ENCODE measurements at places on chromosomes 7 and 10.

GRCh38 chr10:96511044-96511945 is 2.4 kb downstream of the TLL2 start:
- DNase-seq = no peak

- no peak for DNase-seq
These were observed 65.6 kb downstream of the NAMPT start for GRCh38 chr7:106219170-106219569.

- DNase-seq = no peak
These were observed 21.9 kb upstream of the CREB3L2 start for GRCh38 chr7:138023618-138024342.

DNA sequence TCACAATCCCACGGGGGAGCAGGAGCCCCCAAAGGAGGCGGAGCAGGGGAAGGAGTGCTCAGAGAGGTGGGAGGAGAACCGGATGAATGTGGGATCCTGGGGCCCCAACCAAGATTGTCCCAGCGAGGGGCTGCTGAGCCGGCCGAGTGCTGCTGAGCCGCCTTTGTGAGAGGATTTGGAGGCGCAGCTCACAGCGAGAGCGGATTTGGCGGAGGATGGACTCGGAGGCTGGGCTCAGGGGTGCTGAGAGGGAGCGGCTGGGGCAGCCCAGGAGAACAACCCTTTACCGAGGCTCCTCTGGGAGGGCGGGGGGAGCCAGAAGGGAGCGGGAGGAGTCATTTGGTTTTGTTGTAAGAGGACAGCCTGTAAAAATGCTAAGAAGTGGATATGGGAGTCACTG is 23.0 kb downstream of the GHRHR start:
- no peak for DNase-seq

GRCh38 chr10:43939939-43940820 is 291.5 kb upstream of the ZNF32 start:
- no peak for DNase-seq

DNA sequence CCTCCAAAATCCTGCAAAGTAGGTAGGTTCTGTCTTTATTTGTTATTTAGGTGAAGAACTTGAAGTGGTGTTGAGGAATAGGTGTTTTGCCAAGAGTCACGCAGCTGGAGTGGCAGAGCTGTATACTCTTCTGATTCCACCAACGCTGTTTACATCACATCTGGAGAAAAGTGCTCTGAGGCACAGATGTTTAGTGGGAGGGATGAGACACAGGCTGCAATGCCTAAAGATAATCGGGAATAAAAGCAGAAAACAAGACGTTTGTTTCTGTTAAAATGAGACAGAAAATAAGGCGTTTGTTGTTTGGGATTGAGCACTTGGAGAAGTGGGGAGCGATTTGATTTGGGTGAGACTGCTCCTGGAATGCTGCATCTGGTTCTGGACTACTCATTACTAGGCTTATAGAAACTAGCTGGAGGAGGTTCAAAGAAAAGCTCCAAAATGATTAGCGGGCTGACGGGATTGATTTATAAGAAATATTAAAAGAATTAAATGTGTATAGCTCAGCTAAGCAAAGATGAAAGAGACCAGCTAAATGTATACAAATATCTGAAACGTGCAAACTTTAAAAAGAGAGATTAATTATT is 54.3 kb downstream of the TRUB1 start:
- DNase-seq = no peak

DNA sequence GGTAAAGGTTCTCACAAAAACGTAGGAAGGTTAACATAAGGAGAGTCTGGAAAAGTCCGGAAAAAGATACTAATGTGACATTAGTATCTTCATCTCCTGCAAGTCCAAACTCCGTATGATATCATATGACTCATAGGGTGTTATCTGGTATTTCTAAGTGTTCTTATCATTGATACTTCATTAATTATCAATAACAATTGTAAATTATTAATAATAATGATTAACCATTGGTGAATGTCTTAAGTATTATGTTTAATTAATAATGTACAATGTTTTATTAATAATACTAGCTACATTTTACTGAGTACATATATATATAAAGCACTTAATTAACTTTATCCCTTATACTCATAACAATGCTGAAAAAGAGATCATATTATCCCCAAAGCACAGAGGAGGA is 402.4 kb downstream of the SEMA3D start:
- DNase-seq = no peak

DNA sequence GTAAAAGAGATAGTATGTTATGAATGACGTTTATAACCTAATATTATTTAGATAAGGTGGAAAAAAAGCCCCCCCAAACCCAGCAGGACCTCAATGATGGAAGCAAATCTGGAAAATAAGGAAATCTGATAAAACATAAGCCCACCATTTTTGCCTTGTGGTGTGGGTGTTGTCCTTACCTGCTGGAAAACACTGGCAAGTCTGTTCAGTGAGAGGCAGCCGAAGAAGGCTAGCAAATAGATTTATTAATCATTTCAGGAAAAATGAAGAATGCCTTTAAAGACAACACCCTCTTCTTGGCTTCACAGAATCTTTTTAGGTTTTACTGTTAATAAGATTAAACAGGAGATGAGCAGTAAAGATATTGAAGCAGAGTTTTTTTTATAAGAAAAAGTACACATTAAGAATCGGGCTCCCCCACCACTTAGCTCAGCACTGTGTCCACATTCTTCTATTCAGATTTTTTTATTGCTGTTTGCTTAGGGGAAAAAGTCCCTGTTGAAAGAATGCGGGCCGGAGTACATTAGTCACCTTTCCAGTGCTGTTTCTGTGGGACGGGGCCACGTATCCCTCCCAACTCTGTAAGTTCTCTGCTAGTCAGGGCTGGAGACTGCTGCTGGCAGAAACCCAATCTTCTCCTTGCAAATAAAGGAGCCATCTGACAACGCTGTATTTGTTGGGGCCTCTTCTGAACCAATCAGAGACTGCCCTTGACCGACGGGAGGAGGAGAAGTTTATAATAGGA is 104.1 kb downstream of the EVX1 start:
- DNase-seq = no peak

Data from activated naive CD4-positive, alpha-beta T cell treated with anti-CD3 and anti-CD28 coated beads, Interleukin-2, amount 50 U/mL, for 16 hours (primary cell).